Activated T-cell treated with anti-CD3 and anti-CD28 coated beads, Interleukin-2, amount 50 U/mL, for 4 hours (primary cell): ENCODE measurements at places on chromosomes 11 and 22. TPM values are rescaled to one million over a fixed set of nuclear protein-coding genes. Genes with fewer than 3 reads are reported as not detected.

ACRV1 gene
- not detected for total RNA-seq

NAALAD2 gene
- not detected for total RNA-seq

ABCC8 gene
- not detected for total RNA-seq

AP5B1 gene
- total RNA-seq, result 19.4 TPM

SLC7A4 gene
- total RNA-seq, result not detected

DCHS1 gene
- total RNA-seq, result 0.28 TPM

IGLL5 gene
- total RNA-seq, result not detected

RCOR2 gene
- 0.27 TPM for total RNA-seq

DRICH1 gene
- total RNA-seq, result 0.47 TPM

PLA2G3 gene
- total RNA-seq, result not detected

OR56A1 gene
- not detected for total RNA-seq

CELSR1 gene
- 0.38 TPM for total RNA-seq

FAM76B gene
- 23.2 TPM for total RNA-seq

MACROD1 gene
- total RNA-seq, result 17.1 TPM
